Activated naive CD4-positive, alpha-beta T cell treated with Interleukin-2 at 50 U/mL for 16 hours (primary cell): ENCODE measurements at places on chromosomes 7 and 10.

GRCh38 chr10:99913831-99914235 is 95.9 kb downstream of the DNMBP start:
- no peak for DNase-seq

GRCh38 chr10:30160271-30160982 is 101.0 kb upstream of the JCAD start:
- no peak for DNase-seq

GRCh38 chr10:26410356-26410755 is 27.8 kb upstream of the APBB1IP start:
- DNase-seq, result no peak

- no peak for DNase-seq
Observed at GRCh38 chr7:67423065-67423464, 426.4 kb downstream of the TYW1 start.

- no peak for DNase-seq
Observed at GRCh38 chr7:12802070-12802469, 114.6 kb downstream of the ARL4A start.

DNA sequence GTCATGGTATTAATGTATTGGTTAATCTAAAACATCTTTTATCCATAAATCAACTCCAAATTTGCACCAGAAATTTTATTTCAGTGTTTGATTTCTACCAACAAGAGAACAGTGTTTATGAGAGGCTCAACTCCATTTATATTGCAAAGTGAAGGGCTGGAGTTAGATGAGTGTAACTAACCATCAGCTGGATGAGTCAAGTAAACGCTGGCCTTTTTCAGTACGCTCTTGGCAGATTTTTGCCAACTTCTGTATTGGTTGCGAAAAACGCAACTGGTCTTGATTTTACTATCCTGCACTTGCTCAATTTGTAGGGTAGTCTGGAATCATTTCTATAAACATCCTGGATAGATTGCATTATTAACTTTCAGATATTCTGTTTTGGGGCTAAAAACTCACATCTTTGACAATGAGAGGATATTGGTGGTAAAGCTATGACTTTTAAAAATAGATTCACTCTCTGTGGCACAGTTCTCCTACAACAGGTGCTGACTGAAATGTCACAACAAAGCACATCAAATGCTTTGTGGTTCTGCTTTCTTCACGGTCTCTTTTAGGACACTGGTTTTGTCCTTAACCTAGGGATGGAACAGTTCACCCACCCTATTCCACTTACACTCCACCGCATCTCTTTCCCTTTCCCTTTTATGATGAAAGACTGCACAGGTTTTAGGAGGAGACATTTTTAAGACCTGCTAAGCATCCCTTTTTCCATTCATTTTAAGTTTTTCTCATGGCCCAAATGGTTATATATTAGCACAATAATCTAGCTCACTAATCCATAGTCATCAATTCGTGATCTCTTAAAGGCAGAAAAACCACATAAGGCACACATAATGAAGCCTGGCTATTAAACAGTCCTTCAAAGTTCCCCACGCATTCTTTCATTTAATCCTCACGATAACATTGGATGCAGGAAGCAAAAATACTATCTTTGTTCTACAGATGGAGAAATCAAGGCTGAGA is 12.8 kb downstream of the CACNA2D1 start:
- no peak for DNase-seq

DNA sequence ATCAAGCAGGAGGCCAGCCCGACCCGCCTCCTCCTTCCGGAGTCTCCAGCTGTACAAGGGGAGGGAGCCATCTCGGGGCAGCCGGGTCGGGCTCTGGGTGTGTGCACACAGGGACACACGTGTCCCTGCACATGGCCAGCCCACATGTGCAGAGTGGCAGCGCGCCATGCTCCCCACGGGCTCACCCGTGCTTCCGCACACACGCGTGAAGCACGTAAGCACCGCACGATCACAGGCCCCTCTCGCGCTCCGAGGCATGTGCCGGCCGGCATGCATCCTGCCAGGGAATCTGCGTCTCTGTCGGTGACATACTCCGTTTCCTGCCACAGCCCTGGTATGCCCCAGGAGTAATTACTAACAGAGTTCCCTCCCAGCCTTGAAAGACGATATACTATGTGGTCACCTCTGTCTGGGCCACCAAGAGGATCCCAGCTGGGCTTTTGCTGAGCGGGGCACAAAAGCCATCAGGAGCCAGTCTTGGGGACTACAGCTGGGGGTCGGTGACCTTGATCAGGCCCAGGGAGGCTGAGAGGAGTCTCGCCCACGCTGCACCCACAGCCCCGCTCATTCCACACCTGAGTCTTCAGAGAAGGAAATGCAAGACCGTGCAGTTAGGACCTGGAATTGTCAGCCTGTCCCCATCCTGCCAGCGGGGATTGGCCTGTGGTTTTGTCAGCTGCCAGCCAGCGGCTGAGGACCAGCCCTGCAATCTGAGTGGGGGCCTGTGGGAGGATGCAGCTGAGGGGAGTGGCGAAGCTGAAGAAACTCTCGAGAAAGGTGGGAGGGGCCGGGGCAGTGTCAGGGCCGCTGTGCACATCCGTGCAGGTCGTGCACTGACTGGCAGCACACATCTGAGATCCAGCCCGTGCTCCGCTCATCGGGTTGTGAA is 11.0 kb upstream of the LFNG start:
- peak; percentile 74 for DNase-seq

- DNase-seq, result peak; percentile 45
Observed at GRCh38 chr7:6640246-6640721, 3.2 kb downstream of the ZNF316 start.

GRCh38 chr7:135960709-135961451 is 16.3 kb downstream of the MTPN start:
- no peak for DNase-seq

GRCh38 chr7:100942045-100942774 is 7.1 kb upstream of the MUC3A start:
- no peak for DNase-seq
